Right renal pelvis (tissue), 4 donors: ENCODE measurements at places on chromosomes 1 and 21. TPM values are rescaled to one million over a fixed set of nuclear protein-coding genes. Genes with fewer than 3 reads are reported as not detected.

The TNFRSF8 gene
- polyA plus RNA-seq = 0.67 TPM

DNA sequence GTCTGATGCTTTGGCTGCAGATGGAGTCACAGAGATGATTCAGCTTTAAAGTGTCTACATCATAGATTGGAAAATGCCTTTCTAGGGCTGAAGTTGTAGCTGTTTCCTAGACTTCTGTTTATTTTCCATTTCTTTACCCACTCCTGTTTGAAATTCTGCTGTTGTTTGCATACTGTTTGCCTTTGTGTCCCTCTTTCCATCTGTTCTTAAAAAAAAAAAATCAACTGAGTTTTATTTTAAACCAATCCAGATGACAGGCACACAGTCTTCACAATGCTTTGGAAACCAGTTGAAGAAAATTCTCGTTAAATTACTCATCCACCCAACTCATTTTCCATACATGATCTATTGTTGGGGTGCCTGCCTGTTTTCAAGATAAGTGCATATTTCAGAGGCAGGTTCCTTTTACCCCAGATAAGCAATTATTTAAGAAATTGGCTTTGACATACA lies 245.9 kb downstream of the DISC1 start:
- DNase-seq = no peak

DNA sequence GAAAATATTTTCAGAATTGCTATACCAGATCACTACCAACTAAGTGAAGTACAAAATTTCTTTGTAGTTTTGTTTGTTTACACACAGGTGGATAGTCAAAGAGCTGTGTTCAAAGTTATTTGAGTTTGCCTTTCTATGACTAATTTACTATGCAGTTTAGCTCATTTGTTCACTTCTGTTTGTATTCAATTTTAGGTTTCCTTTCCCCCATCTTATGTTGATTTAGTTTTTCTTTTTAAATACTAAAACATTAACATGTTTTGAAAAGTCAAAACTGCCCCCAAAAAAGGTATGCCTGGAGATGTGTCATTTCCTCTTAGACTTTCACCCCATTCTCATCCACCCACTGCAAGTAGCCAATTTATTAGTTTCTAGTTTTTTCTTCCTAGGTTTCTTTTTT lies 18.7 kb upstream of the RIPPLY3 start:
- no peak for DNase-seq

DNA sequence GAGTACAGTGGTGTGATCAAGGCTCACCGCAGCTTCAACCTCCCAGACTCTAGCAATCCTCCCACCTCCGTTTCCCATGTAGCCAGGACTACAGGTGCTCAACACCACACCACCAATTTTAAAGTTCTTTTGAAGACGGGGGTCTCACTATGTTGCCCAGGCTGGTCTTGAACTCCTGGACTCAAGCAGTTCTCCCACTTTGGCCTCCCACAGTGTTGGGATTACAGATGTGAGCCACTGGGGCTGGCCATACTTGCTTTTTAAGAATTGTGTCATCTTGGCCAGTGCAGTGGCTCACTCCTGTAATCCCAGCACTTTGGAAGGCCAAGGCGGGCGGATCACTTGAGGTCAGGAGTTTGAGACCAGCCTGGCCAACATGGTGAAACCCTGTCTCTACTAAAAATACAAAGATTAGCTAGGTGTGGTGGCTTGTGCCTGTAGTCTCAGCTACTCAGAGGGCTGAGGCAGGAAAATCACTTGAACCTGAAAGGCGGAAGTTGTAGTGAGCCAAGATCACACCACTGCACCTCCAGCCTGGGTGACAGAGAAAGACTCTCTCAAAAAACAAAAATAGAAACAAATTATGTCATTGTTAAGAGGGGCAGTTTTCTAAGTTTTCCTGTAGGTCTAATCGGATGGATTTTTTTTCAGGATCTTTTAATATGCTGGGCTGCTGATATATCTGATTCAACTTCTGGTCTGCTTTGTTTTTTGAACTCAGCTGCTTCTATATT lies 18.7 kb downstream of the AK4 start:
- DNase-seq = no peak

DNA sequence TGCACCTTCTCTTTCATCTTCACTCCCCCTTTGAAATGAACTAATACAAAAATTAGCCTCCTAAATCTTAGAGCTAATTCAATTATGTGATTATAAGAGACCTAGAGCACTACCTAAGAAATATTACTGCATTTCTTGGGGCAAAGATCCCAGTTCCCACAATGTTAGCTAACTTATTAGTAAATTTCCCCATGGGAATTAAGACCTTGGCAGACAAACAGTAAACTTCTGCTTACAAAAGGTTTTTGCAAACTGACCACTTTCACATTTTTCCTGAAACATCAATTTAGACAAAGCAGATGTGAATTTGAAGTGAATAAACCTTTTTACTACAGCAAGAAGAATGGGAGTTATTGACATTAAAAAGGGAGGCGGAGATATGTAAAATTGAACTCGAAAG lies 34.6 kb upstream of the LHX8 start:
- DNase-seq = no peak

The PODN gene
- 2.0 TPM for polyA plus RNA-seq

DNA sequence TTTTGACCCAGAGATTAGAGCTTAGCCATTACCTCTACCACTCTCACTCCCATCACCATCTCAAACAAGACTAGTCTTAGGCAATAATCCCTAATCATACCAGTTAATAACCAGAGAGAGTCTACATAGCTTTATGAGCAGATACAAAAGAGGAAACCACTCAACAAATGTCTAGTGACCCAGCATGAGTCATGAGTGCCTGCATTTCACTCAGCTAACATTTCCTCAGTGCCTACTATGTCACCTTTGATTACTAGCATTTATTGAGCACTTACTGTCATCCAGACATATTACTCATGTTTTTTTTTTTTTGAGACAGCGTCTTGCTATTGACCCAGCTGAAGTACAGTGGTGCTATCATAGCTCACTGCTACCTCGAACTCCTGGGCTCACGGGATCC lies 35.9 kb upstream of the GALNT2 start:
- no peak for DNase-seq

DNA sequence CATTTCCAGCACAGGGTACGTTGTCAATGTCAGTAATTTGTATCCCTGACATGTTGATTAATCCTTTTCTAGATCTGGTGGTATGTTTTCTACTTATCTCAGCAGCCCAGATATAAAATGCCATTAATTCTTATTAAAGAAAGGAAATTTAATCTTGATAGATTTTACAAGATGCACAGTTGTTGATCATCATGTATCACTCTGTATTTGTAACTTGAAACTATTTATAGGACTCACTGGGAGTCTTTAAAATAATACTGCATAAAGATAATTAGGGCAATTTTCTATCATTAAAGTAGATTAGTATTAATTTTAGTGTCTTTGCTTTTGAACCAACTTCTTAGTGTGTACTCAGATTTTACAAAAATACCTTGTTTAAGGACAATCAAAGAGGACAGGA lies 84.9 kb downstream of the GREM2 start:
- DNase-seq = no peak
